Tongue (tissue), 3 donors: ENCODE measurements at places on chromosomes 3 and 15. TPM values are rescaled to one million over a fixed set of nuclear protein-coding genes. Genes with fewer than 3 reads are reported as not detected.
A peak's percentile ranks its signal among the peaks of the same experiment; 100 is the strongest.

DNA sequence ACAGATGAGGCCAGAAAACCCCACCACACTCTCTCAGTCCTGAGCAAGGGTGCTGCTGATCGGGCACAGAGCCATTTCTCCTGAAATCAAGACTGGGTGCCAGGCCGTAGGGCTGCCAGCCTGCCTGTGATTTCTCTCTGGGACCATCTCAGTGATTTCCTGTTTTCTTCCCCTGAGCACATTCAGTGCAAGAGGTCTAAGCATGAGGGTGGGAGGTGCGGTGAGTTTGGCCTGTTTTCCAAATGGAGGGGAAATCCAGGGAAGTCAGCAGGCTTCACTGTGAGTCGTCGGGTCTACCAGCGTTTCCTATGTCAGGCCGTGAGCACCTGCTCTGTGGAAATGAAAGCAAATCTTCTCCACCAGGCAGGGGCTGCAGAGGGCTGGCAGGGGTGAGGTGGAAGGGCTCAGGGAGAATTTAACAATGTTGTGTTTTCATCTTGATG lies 82.3 kb downstream of the ST6GAL1 start:
- peak; percentile 16 for DNase-seq

- peak; percentile 96 for DNase-seq
Measured at GRCh38 chr3:113166719-113167492, 44.5 kb upstream of the BOC start.

DNA sequence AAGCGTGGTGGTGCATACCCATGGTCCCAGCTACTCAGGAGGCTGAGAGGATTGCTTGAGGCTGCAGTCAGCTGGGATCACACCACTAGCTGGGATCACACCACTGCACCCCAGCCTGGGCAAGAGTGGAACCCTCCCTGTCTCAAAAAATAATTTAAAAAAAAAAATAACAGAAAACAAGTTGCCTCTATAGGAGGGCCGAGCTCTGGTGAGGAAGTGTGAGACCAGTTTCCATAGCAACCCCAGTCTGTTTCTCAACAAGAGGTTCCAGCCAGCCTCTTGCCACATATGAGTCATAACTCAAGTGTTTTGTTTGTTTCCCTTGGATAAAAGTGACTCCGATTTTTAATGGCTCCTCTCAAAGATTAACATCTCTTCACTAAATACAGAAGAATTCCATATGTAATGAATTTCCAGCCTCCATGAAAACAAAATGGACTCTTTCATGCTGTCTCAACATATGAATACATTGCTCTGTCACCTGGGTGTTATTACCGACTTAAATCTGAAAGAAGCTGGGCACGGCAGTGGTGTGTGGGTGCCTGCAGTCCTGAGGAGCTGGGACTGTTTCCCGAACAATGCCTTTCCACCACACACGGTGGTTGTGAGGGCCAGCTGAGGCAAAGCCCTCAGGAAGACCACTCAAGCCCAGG lies 19.7 kb downstream of the TMEM43 start:
- peak; percentile 95 for DNase-seq

TTLL3 gene
- 39.2 TPM for total RNA-seq

TRPM1 gene
- total RNA-seq = not detected

THRB gene
- 3.4 TPM for total RNA-seq
